Ureter (tissue), 1 donor: ENCODE measurements at places on chromosomes 5 and 9. TPM values are rescaled to one million over a fixed set of nuclear protein-coding genes. Genes with fewer than 3 reads are reported as not detected.

GRCh38 chr5:55159763-55160492 lies at the start of gene GPX8:
GPX8 (plus strand) TSS chr5:55160171; CDS start chr5:55160193, 22 bp downstream.
- no peak for DNase-seq

Gene IFT74
- total RNA-seq: 21.7 TPM

DNA sequence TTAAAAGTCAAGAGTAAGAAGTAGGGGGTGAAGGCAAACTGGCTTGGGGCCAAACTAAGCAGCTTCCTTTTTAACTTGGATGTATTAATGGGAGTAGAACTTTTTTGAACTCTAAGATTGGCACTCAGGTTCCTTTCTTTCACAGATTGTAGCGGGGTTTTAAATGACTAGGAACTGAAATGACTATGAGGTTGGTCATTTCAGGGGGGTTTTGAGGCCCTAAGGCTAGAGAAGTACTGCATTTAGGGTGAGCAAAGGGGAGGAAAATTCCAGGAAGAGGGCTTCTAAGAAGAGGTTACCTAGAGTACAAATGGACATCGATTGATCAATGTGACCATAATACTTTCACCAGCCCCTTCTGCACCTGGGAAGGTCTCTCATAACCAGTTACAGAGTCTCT lies 381.8 kb downstream of the MLLT3 start:
- no peak for DNase-seq

Gene FGD3
- 55.4 TPM for total RNA-seq

- peak; percentile 32 for DNase-seq
These were observed 81.0 kb downstream of the ADAMTS2 start for GRCh38 chr5:179264053-179264782.
